AG20443 (cell line): ENCODE measurements at places on chromosomes 2 and 18.

- no peak for DNase-seq
These were observed 142.3 kb upstream of the CDH7 start for GRCh38 chr18:65608471-65608870.

DNA sequence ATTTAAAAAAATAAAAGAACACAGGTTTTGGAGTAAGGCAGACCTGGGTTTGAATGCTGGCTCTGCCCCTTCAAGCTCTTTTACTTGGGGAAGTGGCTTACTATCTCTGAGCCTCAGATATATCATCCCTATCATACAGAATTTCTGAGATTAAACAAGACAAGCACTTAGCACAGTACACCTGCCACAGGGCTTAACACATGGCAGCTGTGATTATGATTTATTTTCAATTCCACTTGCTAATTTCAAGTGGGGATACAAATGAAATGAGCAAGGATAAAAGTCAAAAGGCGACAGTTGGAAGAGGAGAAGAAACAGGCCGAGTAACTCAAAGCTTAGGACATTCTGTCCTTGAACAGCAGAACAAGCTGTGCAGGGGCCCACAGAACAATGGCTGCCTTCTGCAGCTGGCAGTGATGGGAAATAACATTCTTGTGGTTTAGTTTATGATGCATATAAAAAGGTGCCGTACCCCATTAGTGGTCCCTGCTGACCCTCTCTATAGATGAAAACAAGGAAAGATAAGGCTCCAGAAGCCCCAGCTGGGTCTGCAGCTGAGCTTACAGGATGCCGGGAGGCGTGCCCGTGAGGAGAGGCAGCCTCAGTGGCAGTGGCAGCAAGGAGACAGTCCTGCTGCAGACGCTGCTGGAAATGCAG lies 45.3 kb downstream of the KIF3C start:
- DNase-seq: no peak

- DNase-seq: no peak
These were observed 8.9 kb upstream of the THUMPD2 start for GRCh38 chr2:39787950-39788349.

DNA sequence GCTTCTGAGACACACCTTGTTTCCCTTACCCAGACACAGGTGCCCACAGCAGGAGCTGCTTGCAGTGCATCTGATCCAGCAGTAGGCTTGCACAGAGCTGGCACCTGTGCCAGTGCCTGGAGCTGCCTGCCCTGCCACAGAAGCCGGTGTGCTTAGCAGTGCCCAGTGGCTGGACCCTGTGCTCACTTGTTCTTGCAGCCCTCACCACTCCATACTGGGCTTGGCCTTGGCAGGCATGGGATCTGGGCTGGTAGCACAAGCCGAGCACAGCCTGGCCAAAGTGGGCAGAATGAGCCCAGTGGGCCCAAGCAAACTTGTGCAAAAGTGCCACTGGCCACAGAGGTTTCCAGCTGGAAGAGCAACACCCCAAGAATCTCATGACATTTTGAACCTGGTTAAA lies 1950.4 kb downstream of the SUCLG1 start:
- DNase-seq: no peak

GRCh38 chr2:82282111-82282882 lies 1977.7 kb upstream of the LRRTM1 start:
- DNase-seq: no peak

DNA sequence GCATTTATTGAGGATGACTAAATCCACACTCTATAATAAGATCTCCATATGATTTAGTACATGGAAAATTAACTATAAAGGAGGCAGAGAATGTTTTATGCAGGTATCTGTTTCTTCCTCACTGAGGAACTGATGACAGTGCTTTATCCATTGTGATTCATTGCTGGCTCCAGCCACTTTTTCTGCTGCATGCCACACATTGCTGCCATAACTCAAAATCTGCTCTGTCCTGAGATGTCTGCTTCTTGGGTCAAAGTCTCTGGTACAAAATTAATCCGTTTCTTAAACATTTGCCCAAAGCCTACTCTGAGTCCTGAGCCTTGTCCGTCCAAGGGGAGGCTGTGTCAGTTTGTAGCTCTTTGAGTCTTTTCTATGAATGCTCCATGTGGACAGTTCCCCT lies 15.5 kb upstream of the ARHGAP28 start:
- DNase-seq: no peak

DNA sequence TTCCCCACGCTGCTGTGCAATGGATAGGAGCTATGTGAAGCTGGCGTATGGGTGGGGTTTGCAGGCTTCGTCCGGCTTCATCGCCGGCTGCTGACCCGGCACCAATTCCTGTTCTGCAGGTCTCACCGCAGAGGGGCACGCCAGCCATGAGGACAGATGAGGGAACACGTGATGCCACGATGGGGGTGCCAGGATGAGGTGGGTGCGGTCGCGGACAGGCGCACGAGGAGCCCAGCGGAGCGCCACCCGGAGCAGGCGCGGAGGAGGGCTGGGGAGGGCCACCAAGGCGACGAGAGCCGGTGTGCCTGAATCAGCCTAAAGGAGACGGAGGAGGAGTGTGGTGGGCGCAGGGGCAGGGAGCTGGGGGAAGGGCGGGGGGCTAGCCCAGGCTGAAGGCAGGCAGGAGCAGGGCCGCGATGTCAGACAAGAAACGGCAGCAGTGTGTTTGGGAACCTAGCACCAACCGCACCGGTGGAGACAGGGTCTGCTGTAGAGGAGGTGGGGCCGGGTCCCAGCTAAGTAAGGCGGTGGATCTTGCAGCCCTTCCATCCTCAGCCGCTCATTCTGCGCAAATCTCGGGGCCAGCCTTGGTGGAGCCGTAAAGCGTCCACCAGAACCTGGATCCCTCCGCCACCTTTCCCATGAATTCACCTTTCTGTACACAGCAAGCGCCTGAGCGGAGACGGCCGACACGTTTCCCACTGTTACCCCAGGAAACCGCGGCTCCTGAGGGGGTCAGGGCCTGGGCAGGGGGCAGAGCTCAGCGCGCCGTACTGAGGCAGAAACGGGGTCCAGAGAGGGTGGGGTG lies 17.0 kb upstream of the CD8A start:
- DNase-seq: peak; percentile 42

DNA sequence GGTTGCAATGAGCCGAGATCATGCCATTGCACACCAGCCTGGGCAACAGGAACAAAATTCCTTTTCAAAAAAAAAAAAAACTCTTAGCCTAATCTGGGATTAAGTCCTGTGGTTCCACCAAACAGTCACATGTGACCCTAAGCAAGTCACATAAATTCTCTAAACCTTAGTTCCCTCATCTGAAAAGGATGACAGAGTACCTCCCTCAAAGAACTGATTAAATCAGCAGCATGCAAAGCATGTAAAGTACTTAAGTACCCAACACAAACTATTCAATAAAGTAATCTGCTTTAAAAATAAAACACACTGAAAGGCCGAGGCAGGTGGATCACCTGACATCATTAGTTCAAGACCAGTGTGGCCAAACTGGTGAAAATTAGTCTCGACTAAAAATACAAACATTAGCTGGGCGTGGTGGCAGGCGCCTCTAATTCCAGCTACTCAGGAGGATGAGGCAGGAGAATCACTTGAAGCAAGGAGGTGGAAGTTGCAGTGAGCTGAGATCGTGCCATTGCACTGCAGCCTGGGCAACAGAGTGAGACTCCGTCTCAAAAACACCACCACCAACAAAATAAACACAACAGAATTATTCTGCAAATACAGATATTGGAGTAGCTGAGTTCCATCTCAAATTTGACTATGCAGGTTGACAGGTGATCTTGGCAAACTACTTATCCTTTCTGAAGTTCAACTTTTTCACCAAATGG lies 7.0 kb downstream of the USP34 start:
- DNase-seq: no peak

DNA sequence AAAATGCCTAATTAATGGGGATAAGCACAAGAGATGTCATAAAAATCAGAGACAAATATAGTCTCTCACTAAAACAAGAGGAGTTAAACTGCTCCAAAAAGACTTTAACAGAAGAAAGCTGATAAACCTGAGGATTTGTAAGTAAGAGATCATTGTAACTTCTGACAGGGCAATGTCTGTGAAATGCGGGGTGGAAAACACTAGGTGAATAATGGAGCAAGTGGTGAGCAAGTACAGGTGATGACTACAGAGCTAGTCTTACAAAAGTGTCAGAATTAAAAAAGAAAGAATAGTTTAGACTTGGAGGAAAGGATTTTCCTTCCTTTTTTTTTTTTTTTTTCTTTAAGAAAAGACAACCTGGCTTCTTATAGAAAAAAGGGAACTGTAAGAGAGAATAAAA lies 22.7 kb downstream of the ATAD2B start:
- no peak for DNase-seq

- DNase-seq: no peak
These were observed 68.8 kb downstream of the MEP1B start for GRCh38 chr18:32258558-32259204.

DNA sequence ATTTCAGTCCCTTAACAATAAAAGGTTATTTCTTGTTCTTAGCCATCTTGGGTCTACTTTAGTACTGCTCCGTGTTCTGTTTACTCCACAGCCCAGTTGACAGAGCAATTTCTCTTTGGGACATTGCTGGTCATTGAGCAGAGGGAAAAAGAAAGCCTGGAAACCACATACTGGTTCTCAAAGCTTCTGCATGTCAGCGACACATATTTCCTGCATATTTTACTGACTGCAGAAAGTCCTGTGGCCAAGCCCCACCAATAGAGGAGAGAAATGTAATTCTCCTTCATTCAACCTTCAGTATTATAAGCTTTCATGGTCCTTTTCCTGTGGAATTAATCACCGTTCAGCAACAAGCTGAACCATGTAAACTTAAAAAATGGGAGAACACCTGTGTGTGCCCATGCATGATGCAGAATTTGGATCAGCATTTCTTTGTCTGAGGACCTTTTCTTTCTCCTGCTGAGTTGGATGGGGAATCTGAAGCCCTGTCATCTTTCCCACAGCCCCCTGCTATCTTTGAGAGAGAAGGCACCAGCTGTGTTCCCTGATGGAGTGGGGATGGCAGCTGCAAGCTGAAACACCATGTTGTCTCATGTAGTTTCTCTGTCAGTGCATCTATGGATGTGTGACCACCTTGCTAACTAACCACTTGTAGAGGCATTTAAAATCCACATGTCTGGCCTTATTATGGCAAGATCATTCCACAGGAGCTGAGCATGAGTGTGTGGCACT lies 431.6 kb downstream of the MEIS1 start:
- DNase-seq: peak; percentile 34

DNA sequence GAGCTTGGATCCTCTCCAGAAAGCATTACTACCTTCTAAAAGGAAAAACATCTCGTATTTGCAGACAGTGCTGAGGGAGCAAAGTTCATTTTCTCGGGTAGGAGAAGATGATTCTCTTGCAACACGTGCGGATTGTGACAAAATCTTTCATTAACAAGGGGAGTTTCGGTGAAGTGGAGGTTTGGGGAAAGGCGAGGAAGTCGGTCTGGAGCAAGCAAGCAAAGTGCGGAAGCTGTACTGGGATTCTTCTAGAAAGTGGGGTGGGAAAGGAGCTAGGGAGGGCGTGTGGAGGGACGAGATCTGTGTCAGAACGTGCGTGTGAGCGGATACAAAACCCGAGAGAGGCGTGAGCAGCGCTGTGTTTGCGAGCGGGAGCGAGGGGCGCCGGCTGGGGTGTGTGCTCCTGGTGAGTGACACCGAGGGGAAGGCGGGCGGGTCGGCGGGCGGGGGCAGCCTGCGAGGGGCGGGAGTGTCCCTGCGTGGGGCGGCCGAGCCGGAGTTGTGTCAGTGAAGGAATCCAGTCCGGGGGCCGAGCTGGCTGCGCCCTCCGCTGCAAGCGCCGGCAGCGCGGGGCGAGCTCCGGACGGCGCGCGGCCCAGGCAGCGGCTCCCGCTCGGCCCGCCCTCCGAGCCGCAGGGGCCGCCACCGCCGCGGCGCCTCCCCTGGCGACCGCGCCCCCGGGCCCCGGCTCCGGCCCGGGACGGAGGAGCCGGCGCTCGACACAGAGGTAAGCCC lies at the start of gene SPATS2L:
Gene SPATS2L (plus strand): TSS at position 498 of the 735 bp plus-strand sequence. CDS start 82,552 bp downstream, outside the sequence.
- peak; percentile 86 for DNase-seq

- DNase-seq: no peak
These were observed 1740.2 kb upstream of the CELF4 start for GRCh38 chr18:39305766-39306165.

- peak; percentile 92 for DNase-seq
These were observed 650.5 kb downstream of the GALR1 start for GRCh38 chr18:77899972-77900754.

- DNase-seq: no peak
These were observed 56.3 kb upstream of the MYO3B start for GRCh38 chr2:170121689-170122088.

- no peak for DNase-seq
These were observed 1186.3 kb upstream of the CELF4 start for GRCh38 chr18:38751898-38752297.

- DNase-seq: no peak
These were observed 85.7 kb upstream of the FRZB start for GRCh38 chr2:182951948-182952663.

- DNase-seq: no peak
These were observed 175.0 kb downstream of the ALPK2 start for GRCh38 chr18:58453913-58454317.

GRCh38 chr2:8094526-8094925 lies 587.3 kb upstream of the ID2 start:
- no peak for DNase-seq

- no peak for DNase-seq
These were observed 301.3 kb upstream of the RAB12 start for GRCh38 chr18:8307960-8308359.

- no peak for DNase-seq
These were observed 15.1 kb downstream of the SERTAD2 start for GRCh38 chr2:64638502-64639120.

- no peak for DNase-seq
These were observed 14.2 kb downstream of the FAM110C start for GRCh38 chr2:32068-32467.

GRCh38 chr2:61853086-61853846 lies 594 bp downstream of the FAM161A start:
- DNase-seq: peak; percentile 88

- DNase-seq: peak; percentile 4
These were observed 111.1 kb downstream of the CYP26B1 start for GRCh38 chr2:72036595-72036994.

- no peak for DNase-seq
These were observed 2.7 kb downstream of the ACTG2 start for GRCh38 chr2:73895473-73895872.

- DNase-seq: peak; percentile 79
These were observed 44.3 kb downstream of the TMEM17 start for GRCh38 chr2:62461707-62462106.

- DNase-seq: peak; percentile 20
These were observed 3.0 kb downstream of the LYG1 start for GRCh38 chr2:99297994-99298393.

DNA sequence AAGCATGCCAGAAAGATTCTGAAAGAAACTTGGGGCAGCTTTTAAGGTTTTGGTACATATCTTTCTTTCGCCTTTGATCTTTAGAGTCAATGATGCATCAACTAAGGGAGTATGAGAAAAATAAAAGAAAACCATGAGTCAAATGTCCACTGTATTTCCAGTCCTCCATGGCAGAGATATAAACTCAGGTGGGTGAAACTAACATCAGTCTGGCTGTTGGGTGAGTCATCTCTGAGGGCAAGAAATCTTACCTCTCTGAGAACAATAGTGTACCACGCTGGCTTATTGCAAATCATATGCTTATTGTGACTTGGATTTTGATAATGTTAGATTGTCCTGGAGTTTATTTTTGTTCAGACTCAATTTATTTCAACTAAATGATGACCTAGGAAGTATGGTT lies 521.0 kb downstream of the PLCL1 start:
- no peak for DNase-seq
